ENCODE measurements at places on chromosomes 13 and 19.

GRCh38 chr19:38434549-38435051 is 1.1 kb downstream of the RYR1 start:
- no peak for DNase-seq

GRCh38 chr13:51435002-51435578 is 17.7 kb downstream of the INTS6 start:
- no peak for DNase-seq

DNA sequence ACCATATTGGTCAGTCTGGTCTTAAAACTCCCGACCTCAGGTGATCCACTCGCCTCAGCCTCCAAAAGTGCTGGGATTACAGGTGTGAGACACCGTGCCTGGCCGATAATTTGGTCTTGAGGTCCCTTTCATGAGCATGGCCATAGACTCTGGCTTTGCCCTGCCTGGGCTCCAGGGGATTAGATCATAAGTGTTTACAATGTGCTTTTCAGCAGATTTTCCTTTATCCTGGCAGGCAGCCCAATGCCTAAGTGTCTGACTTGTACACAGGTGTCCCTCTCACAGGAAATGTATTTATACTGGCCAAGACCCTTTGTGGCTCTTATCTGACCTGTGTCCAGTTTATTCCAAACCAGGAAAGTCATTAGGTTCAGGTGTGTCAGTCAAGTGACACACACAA is 15.9 kb downstream of the BCAM start:
- no peak for DNase-seq

GRCh38 chr19:21709464-21709863 is 57.9 kb downstream of the ZNF100 start:
- DNase-seq: no peak

DNA sequence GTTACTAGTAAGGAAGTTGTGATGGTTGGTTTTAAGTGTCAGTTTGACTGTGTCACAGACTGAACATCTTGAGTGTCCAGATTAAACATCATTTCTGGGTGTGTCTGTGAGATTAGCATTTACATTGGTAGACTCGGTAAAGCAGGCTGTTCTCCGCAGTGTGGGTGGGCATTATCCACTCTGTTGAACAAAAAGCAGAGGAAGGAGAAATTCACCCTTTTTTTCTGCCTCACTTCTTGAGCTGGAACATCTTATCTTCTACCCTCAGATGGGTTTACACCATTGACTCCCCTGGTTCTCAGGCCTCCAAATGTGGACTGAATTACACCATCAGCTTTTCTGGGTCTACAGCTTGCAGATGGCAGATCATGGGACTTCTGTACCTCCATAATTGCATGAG is 63.7 kb upstream of the ZDHHC20 start:
- DNase-seq: no peak

- no peak for DNase-seq
Measured at GRCh38 chr13:94305934-94306333, 173.5 kb downstream of the DCT start.

GRCh38 chr19:51338563-51339312 is 3.2 kb downstream of the VSIG10L start:
- DNase-seq: peak; percentile 92

DNA sequence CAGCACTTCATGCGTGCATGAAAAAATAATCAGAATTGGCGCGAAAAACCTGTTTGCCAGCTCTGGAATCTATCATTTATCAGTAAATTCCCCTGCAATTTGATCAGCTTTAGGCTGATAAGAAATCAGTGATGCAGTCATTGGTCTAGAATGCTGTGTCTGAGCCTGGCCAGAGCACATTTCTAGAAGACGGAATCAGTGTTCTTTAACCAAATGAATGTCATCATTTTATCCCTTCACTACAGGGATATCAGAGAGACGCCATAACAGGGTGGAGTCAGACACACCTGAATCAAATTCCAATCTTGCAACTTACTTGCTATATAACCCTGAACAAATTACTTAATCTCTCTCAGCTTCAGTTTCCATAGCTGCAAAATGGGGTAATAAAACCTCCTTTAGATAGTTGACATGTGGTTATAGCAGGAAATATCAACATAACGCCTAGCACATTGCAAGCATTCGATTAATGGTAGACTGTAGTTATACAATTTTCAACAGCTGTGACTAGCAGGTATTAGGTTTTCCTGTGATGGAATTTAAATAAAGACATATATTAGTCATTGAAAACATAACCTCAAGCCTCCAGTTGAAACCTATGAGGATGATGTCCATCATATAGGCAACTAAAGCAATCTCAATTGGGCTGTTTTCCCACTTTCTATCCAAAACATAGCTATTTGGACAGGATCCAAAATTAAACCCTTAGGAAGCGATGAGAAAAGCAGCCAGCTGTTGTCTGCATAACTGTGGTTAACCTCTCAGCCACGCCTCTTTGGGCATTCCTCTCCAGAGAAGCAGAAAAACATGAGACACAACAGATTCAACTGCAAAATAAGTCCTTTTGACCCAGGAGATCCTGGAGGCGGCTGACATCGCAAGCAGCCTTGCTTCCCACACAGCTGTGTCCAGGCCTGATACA is 51.6 kb upstream of the UBL3 start:
- peak; percentile 39 for DNase-seq

DNA sequence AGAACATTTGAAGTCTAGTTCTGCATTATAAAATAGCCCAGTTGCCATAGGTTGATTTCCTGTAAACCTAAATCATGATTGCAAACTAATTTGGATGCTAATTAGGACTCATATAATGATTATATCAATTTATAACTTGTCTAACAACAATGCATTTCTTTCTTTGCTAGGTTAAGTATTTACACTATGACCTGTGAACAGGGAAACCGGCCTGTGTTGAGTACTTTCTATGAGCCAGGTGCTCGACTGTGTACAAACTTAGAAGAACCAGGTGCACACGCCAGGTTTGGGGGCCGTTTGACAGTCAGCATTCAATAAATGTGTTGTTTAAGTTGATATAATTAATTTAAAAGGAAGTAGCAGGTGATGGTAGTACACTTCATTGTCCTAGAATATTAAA is 203.1 kb downstream of the TM9SF2 start:
- DNase-seq: no peak

DNA sequence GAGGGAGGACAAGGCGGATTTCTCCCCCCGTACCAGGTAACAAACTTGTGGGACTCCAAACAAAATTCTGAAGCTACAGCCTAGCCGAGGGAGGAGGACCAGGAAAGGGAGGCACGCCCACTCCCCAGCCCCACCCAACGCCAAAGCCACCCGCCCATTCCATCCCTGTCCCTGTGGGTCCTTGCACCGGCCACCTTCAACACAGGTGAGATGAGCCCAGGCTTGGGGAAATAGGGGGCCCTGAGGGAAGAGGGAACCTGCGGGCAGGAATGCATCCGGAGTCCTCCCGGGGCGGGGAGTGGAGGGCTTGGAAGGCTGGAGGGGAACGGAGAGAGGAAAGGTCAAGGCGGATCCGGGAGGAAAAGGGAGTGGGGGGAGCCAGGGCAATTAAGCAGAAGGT is at the start of gene BEST2:
TSS of gene BEST2 (plus strand) at position 157 of the 400 bp plus-strand sequence. CDS start 802 bp downstream, outside the sequence.
- no peak for DNase-seq

DNA sequence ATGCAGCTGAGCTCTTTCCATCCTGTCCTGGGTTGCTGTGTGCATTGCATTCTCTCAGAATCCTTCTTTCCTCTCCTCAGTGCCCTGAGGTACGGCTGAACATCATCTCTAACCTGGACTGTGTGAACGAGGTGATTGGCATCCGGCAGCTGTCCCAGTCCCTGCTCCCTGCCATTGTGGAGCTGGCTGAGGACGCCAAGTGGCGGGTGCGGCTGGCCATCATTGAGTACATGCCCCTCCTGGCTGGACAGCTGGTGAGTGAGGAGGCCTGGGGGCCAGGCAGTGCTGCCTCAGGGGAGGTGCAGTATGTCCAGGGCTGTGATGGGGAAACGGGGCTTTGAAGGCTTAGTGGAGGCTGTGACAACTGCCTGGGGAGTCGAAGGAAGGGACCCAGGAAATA is 29.8 kb downstream of the PPP2R1A start:
- DNase-seq: no peak

GRCh38 chr13:108212886-108213285 is 2.5 kb downstream of the LIG4 start:
- no peak for DNase-seq

GRCh38 chr19:19115954-19116353 is 22.3 kb downstream of the TMEM161A start:
- DNase-seq: peak; percentile 79

DNA sequence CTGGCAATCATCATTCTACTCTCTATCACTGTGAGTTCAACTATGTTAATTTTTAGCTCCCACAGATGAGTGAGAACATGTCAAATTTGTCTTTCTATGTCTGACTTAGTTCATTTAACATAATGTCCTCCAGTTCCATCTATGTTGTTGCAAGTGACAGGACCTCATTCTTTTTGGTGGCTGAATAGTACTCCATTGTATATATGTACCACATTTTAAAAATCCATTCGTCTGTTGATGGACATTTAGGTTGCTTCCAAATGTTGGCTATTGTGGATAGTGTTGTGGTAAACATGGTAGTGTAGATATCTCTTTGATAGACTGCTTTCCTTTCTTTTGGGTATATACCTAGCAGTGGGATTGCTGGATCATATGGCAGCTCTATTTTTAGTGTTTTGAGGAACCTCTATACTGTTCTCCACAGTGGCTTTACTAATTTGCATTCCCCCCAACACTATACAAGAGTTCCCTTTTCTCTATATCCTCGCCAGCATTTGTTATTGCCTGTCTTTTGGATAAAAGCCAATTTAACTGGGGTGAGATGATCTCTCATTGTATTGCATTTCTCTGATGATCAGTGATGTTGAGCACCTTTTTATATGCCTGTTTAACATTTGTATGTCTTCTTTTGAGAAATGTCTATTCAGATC is 124.1 kb downstream of the PCCA start:
- DNase-seq: no peak

DNA sequence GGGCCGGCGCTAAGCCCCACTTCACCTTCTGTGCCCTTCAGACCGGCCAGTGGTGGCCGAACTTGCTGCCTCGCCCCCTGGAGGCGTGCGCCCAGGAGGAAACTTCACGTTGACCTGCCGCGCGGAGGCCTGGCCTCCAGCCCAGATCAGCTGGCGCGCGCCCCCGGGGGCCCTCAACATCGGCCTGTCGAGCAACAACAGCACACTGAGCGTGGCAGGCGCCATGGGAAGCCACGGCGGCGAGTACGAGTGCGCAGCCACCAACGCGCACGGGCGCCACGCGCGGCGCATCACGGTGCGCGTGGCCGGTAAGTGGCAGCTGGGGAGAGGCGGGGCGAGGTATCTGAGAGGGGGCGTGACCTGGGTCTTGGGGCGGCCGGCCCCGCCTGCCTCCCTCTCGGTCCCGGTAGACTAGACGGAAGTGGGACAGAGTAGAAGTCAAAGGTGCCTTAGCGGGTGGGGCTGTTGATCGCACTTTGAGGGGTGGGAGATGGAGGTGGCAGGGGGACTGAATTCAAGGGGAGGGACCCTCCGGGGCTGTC is 5.6 kb downstream of the ICAM5 start:
- peak; percentile 70 for DNase-seq

- DNase-seq: no peak
Measured at GRCh38 chr13:49516467-49516866, 20.7 kb downstream of the PHF11 start.

GRCh38 chr13:93298713-93299112 is 72.1 kb downstream of the GPC6 start:
- DNase-seq: no peak

DNA sequence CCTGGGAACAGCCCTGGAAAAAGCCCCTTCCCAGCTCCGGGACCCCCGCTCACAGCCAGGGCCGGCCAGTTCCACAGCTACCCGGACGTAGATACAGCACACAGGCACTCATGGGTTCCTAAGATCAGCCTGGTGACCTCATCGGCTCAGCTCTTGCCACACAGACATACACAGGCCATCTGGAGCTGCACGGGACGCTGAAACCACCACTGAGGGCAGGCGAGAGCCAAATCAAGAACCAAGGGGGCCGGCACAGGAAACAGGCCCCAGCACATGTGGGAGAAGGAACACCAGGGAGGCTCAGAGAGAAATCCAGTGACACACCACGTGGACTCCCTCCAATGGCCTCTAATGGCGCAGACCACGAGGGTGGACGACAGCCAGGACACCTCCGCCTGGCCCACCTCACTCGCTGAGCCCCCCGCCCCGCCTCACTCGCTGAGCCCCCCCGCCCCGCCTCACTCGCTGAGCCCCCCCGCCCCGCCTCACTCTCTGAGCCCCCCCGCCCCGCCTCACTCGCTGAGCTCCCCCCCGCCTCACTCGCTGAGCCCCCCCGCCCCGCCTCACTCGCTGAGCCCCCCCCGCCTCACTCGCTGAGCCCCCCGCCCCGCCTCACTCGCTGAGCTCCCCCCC is 69.7 kb upstream of the C13orf46 start:
- DNase-seq: no peak

- DNase-seq: no peak
Measured at GRCh38 chr13:27822258-27822872, 30.1 kb downstream of the GSX1 start.

DNA sequence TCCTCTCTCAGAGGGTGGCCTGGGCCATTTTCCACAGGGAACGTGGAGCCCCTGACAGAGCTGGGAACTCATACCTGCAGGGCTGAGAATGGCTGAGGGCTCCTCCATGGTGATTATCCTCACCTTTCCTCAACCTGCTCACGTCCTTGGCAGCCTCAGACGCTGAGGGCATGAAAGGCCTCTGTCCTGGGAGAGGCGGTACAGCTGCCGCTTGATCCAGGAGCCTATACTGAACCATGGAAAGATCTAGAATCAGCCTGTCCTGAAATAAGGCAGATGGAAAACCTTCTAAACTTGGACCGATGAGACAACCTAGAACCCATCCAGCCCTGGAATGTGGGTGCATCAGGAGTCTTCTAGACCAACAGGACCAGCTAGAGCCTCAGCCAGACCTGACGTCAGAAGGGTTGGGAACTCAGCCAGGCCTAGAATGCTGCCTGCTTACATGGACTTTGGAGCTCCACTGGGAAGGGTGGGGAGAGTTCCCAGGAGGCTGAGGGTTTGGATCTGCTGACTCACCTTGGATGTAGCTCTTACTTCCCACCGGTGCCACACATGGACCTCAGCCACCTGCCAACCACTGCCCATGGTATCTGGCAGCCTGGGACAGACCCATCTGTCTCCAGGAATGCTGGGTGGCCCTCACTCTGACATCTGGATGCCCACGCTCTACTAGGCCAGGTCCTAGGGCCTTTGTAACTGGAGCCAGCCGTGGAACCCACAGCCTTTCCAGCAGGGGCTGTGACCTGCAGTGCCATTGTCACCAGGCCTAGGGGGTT is 7.5 kb downstream of the KCTD15 start:
- no peak for DNase-seq

- no peak for DNase-seq
Measured at GRCh38 chr19:14746886-14747285, 31.5 kb downstream of the ADGRE2 start.
